Sigmoid colon (tissue), 7 donors: ENCODE measurements at places on chromosomes 3 and 15. TPM values are rescaled to one million over a fixed set of nuclear protein-coding genes. Genes with fewer than 3 reads are reported as not detected.
A peak's percentile ranks its signal among the peaks of the same experiment; 100 is the strongest.

DNA sequence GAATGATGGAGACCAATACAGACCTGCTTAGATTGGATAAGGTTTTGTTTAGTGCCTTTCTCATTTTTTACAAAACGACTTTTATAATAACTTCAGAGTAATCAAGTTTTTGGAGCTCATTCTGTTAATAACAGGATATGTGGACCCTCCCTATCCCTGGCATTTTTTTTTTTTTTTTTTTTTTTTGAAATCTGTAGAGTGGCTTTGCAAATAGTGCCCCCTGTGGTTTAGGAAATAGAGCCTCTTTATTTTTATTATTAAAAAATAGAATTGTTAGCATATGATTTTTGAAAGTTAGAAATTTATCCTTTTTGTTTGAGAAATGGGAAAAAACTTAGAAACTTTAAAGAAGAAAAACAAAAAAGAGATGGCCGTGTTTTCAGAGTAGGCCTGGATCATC is 11.4 kb downstream of the SKIL start:
- no peaks in the 10 kb centered on the region for H3K27me3 ChIP-seq
- H3K36me3 ChIP-seq, result no peaks in the 10 kb centered on the region
- H3K4me3 ChIP-seq, result no peak overlapping the region
- DNase-seq, result no peak

- H3K27me3 ChIP-seq, result no peaks in the 10 kb centered on the region
- no peak overlapping the region for H3K4me3 ChIP-seq
- no peak for DNase-seq
- peaks cover 11% of the 10 kb centered on the region for H3K4me1 ChIP-seq
- no peaks in the 10 kb centered on the region for H3K36me3 ChIP-seq
Measured at GRCh38 chr15:39312984-39313383, 267.9 kb upstream of the THBS1 start.

The CELF6 gene
- total RNA-seq, result 2.5 TPM

- peaks cover 11% of the 10 kb centered on the region for H3K4me1 ChIP-seq
- no peaks in the 10 kb centered on the region for H3K27me3 ChIP-seq
- H3K36me3 ChIP-seq, result no peaks in the 10 kb centered on the region
- no peak overlapping the region for H3K4me3 ChIP-seq
- DNase-seq, result no peak
Measured at GRCh38 chr3:71355862-71356261, 227.7 kb downstream of the FOXP1 start.

DNA sequence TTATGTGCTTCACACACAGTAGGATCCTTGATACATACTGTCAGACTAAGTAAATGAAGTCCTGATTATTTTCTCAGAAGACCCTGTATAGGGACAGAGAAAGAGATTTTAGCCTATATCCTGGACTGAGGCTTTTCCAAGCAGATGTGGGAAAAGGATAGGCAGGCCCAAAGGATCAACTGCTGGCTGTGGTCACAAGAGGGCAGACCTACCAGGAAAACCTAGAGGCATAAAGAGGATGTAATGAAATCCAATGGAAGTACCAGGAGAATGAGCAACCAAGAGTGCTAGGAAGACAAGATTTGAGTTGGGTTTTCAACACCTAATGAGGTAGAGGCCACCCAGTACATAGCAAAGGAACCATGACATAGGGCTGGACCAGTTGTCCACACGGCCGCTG is 23.1 kb downstream of the DCLK3 start:
- no peaks in the 10 kb centered on the region for H3K36me3 ChIP-seq
- H3K4me3 ChIP-seq, result no peak overlapping the region
- no peak for DNase-seq
- no peak overlapping the region for H3K27ac ChIP-seq
- no peaks in the 10 kb centered on the region for H3K27me3 ChIP-seq

The MAGI1 gene
- 29.8 TPM for total RNA-seq

DNA sequence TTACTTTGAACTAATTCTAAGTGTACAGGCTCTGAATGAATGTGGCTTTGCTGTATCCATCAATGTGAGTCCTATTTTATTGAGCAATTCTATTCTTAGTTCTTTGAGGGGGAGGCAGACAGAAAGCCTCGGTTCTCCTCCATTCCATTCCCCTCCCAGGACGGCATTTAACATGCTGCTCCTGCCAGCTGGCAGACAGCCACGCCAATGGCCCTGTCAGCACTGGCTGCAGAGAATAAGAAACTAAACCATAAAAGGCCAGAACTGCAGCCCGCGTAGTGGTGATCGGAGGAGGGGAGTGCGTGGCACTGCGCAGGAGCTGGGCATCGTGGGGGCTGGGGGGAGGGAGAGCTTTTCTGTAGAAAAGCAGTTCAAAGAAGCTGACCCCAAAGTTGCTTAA is 76.0 kb upstream of the HACD2 start:
- H3K27ac ChIP-seq, result peak overlapping the region; percentile 98
- H3K36me3 ChIP-seq, result peaks cover 37% of the 10 kb centered on the region
- DNase-seq, result peak; percentile 98
- H3K4me3 ChIP-seq, result no peak overlapping the region
- peaks cover 91% of the 10 kb centered on the region for H3K4me1 ChIP-seq

The STXBP5L gene
- total RNA-seq, result 14.3 TPM

The SEMA3G gene
- 4.7 TPM for total RNA-seq

GRCh38 chr3:124163689-124164088 is 171.8 kb upstream of the ROPN1 start:
- H3K36me3 ChIP-seq, result no peaks in the 10 kb centered on the region
- H3K4me3 ChIP-seq, result no peak overlapping the region
- H3K27me3 ChIP-seq, result no peaks in the 10 kb centered on the region
- no peaks in the 10 kb centered on the region for H3K4me1 ChIP-seq
- no peak for DNase-seq

DNA sequence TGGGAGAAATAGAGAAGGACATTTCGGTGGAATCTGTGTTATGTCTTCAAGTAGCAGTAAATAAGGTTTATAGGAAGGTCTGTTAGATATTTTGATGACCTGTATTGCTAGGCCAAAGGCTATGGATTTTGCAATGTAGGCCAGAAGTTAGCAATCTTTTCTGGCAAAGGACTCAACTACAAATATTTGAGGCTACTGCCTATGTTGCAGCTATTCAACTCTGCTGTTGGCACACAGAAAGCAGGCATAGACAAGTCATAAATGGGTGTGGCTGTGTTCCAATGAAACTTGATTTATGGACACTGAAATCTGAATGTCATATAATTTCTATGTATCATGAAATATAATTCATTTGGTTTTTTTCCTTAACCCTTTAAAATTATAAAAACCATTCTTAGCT is 438.7 kb upstream of the C2CD4B start:
- DNase-seq, result no peak
- peaks cover 60% of the 10 kb centered on the region for H3K4me1 ChIP-seq
- no peak overlapping the region for H3K4me3 ChIP-seq
- no peaks in the 10 kb centered on the region for H3K36me3 ChIP-seq
- H3K27me3 ChIP-seq, result no peaks in the 10 kb centered on the region
- H3K27ac ChIP-seq, result no peak overlapping the region

DNA sequence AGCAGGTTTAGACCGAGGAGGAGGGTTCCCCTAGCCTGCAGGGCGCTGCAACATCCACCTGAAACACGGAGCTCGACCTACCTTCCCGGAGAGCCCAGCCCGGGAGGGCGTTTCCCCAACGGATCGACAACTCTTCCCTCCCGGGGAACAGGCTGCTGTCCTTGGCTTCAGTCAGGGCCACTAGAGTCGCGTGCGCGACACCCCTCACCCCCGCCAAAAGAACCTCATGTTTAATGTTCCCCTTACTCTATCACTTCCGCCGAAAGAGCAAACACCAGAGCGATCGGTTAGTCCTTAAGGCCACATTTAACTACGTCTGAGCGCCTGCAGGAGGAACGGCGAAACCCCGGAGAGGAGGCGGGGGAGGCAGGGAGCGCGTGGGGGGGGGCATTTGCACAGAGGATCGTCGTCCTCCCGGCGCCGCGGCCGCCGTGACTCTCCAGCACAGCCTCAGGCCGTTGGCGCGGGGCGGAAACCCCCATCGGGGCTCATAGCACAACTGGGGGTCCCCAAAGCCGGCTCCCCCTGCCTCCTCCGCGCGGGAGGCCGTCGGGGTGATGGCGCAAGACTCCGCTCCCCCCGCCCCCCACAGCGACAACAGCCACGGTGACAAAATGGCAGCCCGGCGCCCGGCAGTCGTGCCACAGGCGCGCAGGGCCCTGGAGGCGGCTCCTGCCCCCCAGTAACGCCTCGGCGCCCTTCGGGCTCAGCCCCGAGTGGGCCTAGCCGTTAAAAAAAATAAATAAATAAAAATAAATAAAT is 3.2 kb downstream of the ANP32A start:
- peak overlapping the region; percentile 99 for H3K27ac ChIP-seq
- peak; percentile 84 for DNase-seq
- peaks cover 57% of the 10 kb centered on the region for H3K4me1 ChIP-seq
- peak overlapping the region; percentile 97 for H3K4me3 ChIP-seq
- H3K27me3 ChIP-seq, result no peaks in the 10 kb centered on the region

DNA sequence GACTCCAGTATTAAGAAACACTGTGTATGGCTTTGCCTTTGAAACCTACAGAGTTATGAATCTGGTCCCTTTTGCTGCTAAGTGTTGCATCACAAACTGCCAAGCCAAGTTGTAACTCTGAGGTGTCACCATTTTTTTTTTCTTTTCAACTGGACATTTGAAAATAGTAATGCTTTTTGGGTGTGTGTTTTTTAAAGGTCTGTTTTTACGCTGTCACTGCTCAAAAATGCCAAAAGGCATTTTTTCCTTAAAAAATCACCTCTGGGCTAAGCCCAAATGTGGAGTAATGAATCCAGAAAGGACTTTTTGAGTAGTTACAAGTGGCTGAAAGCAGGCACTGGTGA is 9.5 kb downstream of the SMAD3 start:
- peak overlapping the region; percentile 37 for H3K27ac ChIP-seq
- H3K4me1 ChIP-seq, result peaks cover 57% of the 10 kb centered on the region
- H3K4me3 ChIP-seq, result no peak overlapping the region
- DNase-seq, result no peak
- no peaks in the 10 kb centered on the region for H3K36me3 ChIP-seq
- no peaks in the 10 kb centered on the region for H3K27me3 ChIP-seq

- no peaks in the 10 kb centered on the region for H3K4me1 ChIP-seq
- no peaks in the 10 kb centered on the region for H3K27me3 ChIP-seq
- H3K27ac ChIP-seq, result no peak overlapping the region
Measured at GRCh38 chr15:100592898-100593297, 9.1 kb downstream of the LINS1 start.

The FILIP1L gene
- total RNA-seq, result 42.5 TPM

DNA sequence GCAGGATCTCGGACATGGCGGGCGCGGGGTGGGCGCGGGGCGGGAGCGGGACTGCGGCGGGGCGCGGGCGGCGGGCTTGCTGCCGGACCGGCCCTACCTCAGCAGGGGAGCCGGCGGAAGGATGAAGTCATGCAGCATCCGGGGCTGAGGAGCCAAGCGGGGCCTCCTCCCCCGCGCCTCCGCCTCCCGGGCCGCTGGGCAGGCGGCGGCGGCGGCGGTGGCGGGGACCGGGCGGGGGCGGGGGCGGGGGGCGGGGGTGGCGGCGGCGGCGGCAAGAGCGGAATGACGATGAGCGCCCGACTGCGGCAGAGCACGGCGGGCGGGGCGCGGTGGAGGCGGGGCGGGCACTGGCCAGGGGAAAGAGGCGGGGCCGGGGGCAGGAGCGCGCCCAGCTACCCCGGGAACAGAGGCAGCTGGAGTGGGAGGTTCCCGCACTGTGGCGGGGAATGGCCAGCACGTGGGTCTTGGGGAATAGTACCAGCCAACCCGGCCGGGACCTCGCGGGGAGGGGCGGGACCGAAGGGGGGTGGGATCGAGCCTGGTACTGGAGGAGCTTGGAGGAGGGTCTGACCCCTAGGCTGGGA is at the start of gene CAMK2N2:
CAMK2N2 (minus strand) TSS at position 284 of the 584 bp plus-strand sequence; CDS start at position 16, 268 bp downstream.
- H3K27ac ChIP-seq, result no peak within 1 kb of the TSS
- H3K36me3 ChIP-seq, result no peaks in the 10 kb centered on the region
- no peak for DNase-seq
- peak within 1 kb of the TSS; percentile 28 for H3K4me3 ChIP-seq
- H3K4me1 ChIP-seq, result no peaks in the 10 kb centered on the region
- H3K27me3 ChIP-seq, result peaks cover 43% of the 10 kb centered on the region

- no peaks in the 10 kb centered on the region for H3K36me3 ChIP-seq
- DNase-seq, result no peak
- peak overlapping the region; percentile 86 for H3K27ac ChIP-seq
- H3K4me3 ChIP-seq, result no peak overlapping the region
Measured at GRCh38 chr3:8499181-8499611, 2.4 kb upstream of the LMCD1 start.
